A549 (cell line): ENCODE measurements at places on chromosomes 4 and X.
A peak's percentile ranks its signal among the peaks of the same experiment; 100 is the strongest.

DNA sequence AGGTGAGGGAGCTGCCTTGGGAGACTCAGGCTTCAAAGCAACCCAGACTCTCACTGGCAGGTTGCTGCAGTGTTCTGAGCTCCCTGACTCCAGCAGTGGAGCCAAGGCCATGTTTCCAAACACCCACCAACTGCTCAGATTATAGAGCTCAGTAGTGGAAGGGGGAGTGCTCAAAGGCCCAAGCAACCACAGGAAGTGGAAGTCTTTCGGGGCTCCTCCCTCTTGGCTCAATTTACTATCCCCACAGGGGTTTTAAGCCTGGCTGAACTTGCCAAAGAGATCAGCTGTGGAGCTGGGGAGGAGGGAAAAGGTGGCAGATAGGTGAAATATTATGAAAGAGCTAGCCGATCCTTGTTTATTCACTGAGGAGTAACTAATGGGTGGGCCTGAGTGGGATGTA lies 82.5 kb downstream of the HPRT1 start:
- DNase-seq = peak; percentile 53

GRCh38 chr4:148093065-148093464 lies 349.1 kb downstream of the NR3C2 start:
- DNase-seq = no peak

DNA sequence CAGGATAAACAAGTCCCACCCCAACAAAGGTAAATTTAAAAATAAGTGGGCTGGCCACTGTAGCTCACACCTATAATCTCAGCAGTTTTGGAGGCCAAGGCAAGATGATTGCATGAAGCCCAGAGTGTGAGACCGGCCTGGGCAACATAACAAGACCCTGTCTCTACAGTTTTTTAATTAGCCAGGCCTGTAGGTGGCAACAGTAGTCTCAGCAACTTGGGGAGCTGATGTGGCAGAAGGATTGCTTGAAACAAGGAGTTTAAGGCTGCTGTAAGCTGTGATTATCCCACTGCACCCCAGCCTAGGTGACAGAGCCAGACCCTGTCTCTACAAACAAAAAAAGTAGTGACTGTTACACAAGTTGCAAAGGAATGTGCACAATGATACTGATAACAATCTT lies 74.6 kb upstream of the FAAH2 start:
- DNase-seq = no peak

DNA sequence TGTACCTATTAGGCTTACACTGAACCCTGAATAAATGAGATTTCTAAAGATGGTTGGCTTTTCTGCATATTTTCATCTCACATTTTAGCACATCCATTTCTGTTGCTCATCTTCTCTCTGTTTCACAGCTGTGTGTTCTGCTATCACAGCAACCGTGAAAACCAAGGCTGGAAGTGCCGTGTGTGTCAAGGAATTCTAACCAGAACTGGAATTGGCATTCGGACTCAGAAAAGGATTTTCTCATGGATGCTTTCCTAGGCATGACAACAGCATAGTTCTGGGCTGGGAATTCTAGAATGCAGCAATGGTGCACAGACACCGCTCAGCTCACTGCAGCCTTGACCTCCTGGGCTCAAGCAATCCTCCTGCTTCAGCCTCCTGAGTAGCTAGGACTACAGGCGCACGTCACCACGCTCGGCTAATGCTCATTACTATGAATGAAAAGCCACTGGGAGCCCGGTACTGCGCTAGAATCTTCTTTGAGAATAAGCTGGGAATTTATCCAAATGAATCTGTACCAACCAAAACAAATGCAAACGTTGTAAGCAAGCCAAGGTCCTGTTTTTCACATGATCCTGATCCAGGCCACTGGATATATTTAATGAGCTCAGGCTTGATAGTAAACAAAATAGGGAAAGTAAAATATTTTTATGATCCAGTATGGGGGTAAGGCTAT lies 105.2 kb downstream of the RBM47 start:
- no peak for DNase-seq

GRCh38 chrX:155767876-155768769 lies 113.0 kb upstream of the VAMP7 start:
- peak; percentile 18 for DNase-seq

DNA sequence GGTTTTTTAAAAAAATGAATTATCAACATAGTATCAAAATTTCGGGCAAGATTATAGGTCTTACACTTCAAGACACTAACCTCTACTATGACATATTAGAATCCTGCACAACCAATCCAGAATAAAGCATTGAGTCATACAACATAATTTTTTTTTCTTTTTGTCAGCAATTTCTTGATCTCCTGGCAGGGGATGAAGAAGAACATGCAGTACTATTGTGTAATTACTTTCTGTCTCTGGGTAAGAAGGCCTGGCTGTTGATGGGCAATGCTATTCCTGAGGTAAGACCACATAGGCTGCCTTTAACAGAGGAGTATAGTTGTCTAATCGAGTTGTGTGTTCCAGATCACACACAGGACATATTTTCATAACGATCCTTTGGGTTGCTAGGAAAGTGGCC lies 67.5 kb downstream of the FBXL5 start:
- DNase-seq = no peak

DNA sequence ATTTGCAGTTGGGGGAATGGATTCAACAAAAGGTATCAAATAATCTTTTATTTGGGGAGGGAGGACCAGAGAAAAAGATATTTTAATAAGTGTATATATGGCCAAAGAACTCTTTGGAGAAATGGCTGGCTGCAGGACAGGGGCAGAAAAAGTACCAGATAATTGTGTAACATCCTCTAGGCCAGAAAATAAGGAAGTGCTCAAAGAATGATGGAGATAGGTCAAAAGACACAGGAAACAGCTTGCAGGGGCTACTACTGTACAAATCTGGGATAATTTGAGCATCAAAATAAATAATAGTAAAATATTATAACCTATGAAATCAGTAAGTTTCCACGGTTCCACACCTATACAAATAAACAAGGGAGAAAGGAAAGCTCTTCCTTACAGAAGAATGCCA lies 34.8 kb downstream of the KLHL5 start:
- no peak for DNase-seq

- peak; percentile 77 for DNase-seq
Observed at GRCh38 chr4:188109157-188109755, at the start of gene TRIML2. Gene TRIML2, minus strand, starts transcription at chr4:188109603. Its CDS starts 4,235 bp downstream, at chr4:188105368.

- DNase-seq = no peak
Observed at GRCh38 chr4:5615496-5616075, 92.8 kb downstream of the EVC2 start.

GRCh38 chr4:159503236-159504008 lies 400.5 kb downstream of the RAPGEF2 start:
- DNase-seq = no peak

GRCh38 chr4:78168029-78168428 lies 110.9 kb downstream of the FRAS1 start:
- DNase-seq = no peak

GRCh38 chr4:180923486-180923885 lies 1319.7 kb upstream of the TENM3 start:
- DNase-seq = no peak

DNA sequence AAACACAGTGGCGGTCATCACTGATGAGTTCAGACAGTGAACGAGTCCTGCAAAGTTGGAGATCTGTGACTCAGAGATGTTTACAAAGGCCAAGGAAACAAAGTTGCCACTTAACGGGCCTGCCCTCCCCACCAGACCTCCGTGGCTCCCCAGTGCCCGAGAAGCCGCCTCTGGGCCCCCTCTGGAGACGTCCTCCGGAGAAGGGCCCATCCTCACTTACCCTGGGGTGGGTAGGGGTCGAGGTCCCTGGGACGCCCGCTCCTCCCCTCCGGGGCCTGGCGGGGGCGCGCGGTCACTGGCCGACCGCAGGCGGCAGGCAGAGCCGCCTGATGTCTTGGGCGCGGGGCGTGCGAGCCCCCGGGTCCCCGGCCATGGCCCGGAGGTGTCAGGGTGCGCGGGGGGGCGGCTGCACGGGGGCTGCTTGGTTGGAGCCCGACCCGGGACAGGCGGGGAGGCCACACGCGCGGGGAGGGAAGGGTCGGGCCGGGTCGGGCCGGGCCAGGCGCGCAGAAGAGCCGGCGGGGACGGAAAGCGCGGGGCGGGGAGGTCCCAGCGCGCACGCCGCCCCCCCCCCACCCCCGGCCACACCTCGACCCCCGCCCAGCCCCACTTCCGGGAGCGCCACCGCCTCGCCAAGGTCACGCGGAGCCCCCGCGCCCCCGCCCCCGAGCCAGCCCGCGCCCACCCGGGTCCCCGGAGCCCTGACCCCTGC lies 529 bp downstream of the DHRSX start:
- DNase-seq = peak; percentile 62

DNA sequence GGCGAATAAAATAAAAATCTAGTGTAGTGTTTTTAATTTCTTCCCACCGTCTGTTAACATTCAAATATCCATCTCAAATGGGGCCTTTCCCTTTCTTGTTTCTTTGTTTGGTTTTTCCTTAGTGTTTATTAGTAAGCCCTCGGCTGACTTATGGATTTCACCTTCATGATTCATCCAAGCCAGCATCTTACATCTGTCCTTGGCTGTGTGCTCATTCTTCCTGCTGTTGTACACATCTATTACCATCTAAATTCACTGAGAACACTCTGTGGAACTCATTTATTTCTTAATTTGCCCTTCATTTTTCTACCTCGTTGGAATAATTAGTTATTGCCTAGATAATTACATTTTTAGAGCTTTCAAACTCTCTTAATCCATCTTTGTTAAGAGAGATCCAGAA lies 84.9 kb downstream of the SPCS3 start:
- peak; percentile 17 for DNase-seq

- DNase-seq = no peak
Observed at GRCh38 chr4:24570172-24570571, 14.2 kb downstream of the DHX15 start.
